ENCODE measurements at places on chromosomes 4 and X.
A peak's percentile ranks its signal among the peaks of the same experiment; 100 is the strongest.

GRCh38 chr4:85603437-85604336 is 128.7 kb downstream of the ARHGAP24 start:
- DNase-seq: no peak

- DNase-seq: no peak
These were observed 5.2 kb downstream of the CXCL1 start for GRCh38 chr4:73874386-73874785.

- peak; percentile 18 for DNase-seq
These were observed 89.1 kb downstream of the RAPGEF2 start for GRCh38 chr4:159191989-159192388.

- DNase-seq: no peak
These were observed at the start of gene IL13RA2 for GRCh38 chrX:115017455-115017854. Gene IL13RA2, minus strand, starts transcription at chrX:115017616. Its CDS starts 347 bp downstream, at chrX:115017269.

DNA sequence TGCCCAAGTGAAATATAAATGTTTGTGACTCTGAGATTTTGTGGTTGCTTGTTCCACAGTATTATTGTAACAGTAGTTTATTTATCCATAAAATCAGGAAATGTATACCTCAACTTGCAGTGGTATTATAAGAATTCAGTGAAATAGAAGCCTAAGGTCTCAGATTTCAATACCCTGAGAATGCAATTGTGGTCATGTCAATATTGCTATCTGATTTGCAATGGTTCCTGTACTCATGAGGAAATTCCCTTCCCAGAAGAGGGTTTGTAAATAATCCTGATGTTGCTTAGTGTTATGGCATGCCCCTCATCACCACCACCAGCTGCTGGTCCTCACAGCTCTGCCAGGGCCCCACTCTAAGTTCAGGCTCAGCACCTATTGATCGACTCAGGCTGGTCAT is 67.8 kb downstream of the SLC34A2 start:
- DNase-seq: no peak

- no peak for DNase-seq
These were observed 132.6 kb downstream of the FHDC1 start for GRCh38 chr4:153068751-153069150.

DNA sequence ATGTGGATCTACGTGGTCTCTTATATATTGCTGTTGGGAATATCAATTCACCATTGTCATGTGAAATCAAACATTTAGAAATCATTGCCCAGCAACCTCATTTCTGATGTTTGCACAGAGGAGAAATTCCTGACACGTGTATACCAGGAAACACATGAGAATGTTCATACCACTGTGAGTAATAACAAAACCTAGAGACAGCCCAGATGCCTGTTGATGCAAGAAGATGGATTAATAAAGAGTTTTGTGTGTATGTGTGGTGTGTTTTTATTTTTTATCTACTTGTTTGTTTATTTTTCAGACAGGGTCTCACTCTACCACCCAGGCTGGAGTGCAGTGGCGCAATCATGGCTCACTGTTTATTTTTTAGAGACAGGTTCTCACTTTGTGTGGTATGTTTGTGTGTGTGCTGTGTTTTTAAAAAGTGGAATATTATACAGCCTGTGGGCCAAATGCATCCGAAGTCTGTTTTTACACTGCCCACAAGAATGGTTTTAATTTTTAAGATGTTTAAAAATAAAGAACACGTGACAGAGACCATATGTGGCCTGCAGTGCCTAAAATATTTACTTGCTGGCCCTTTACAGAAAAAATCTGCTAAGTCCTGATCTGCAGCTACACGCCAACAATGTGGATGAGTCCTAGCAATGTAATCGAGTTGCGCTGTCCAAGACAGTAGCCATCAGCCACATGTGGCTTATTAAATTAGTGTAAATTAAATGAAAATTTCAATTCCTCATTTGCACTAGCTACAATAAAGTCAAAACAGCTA is 39.2 kb downstream of the TXLNG start:
- no peak for DNase-seq

- DNase-seq: no peak
These were observed 49.2 kb downstream of the STPG2 start for GRCh38 chr4:98094118-98094517.

- DNase-seq: no peak
These were observed 1.1 kb downstream of the FBXW7 start for GRCh38 chr4:152534541-152535359.

DNA sequence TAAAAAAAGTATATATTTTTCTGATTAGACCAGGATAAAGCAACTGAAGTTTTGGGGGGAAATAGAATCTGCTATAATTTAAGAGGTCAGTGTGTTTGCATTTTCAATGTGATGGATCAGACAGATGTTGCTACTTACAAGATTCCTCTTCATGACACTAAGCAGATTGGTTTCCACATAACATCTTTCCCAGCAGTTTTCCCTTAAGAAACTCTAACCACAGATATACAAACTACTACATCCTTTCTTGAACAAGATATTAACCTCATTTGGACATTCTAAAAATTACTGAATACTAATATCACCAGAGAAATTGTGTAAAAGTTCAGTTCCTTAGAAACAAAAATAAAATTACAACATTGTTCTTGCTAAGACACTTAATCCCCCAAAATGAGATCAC is 106.7 kb upstream of the GUCY1A1 start:
- no peak for DNase-seq

DNA sequence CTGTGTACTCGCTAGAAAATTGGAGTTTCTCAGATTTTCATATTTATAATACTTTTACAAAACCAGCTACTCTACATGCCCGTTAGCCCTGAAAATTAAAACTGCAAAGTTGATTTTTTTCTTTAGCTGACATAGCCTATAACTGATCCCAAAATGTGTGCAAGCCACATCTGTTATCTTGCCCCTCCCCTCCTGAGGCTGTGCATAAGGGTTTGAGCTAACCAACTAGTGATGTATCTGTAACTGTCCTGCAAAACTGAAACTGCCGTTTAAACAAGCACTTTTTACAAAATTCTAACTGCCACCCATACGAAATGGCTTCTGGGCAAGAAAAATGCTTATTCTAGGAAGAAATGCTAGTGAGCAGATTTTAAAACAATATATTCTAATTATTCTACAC is 59.1 kb downstream of the EDNRA start:
- no peak for DNase-seq

DNA sequence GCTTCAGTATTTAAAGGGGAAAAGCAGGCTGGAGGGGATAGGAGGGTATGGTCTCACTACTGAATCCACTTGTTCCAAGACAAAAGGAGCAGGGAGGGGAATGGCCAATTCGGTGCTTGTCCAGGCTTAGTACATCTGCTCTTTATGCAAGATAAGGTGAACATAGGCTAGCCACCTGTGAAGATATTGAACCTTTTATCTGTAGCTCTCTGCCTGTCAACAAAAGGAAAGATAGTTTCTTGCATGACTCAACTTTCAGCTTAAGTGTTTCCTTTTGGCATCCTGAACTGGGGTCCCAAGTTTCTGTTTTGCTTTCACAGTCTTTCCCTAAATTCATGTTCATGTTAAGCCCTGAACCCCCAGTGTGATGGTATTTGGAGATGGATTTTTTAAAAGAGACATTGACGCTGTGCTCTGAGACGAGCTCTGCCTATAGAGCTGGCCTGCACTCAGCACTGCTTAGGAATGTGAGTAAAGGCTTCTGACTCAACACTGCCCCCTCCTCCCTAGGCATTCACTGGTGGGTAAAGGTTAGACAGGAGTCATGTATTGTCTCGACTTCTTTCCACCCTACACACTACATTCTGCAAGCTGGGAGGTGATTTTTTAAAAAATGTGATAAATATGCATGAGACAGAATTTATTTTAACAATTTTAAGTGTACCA is 28.2 kb downstream of the FAM149A start:
- no peak for DNase-seq

GRCh38 chr4:121939690-121940089 is 12.2 kb downstream of the TRPC3 start:
- DNase-seq: no peak

- DNase-seq: no peak
These were observed 199.9 kb downstream of the CXXC4 start for GRCh38 chr4:104294811-104295210.

DNA sequence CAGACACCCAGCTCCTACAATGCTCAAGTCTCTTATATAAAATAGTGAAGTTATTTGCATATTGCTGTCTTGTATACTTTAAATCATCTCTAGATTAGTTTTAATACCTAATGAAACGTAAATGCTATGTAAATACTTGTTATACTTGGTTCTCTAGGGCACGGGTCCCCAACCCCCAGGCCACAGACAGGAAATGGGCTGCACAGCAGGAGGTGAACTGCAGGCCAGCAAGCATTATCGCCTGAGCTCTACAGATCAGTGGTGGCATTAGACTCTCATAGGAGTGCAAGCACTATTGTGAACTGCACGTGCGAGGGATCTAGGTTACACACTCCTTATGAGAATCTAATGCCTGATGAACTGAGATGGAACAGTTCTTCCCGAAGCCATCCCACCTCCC is 395.9 kb upstream of the EMCN start:
- no peak for DNase-seq

GRCh38 chr4:118968005-118968404 is 79.4 kb downstream of the SYNPO2 start:
- DNase-seq: no peak

DNA sequence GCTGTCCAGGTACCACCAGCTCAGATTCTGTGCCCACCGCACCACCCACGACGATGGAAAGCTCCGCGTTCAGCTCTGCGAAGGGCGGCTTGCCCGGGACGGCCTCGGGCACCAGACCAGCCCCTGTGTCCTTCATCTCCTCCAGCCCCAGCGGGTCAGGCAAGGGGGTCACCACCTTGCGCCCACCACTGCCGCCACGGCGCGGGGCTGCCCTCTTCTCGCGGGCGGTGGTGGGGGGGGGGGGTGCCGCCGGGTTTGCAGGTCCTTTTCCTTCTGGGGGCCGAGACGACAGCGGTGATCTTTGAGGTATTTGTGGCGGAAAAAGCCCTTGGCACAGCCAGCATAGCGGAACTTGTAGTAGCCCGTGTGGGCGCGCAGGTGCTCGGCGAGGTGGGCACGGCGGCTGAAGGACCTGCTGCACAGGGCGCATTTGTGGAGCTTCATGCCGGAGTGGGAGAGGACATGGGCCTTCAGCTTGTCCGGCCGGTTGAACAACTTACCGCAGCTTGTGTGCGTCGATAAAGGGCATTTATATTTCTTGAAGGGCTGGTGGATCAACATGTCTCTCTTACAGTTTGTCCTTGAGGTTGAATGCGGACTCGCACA is 50.9 kb downstream of the CFAP299 start:
- no peak for DNase-seq

GRCh38 chr4:153535772-153536513 is 69.8 kb downstream of the TMEM131L start:
- peak; percentile 28 for DNase-seq

DNA sequence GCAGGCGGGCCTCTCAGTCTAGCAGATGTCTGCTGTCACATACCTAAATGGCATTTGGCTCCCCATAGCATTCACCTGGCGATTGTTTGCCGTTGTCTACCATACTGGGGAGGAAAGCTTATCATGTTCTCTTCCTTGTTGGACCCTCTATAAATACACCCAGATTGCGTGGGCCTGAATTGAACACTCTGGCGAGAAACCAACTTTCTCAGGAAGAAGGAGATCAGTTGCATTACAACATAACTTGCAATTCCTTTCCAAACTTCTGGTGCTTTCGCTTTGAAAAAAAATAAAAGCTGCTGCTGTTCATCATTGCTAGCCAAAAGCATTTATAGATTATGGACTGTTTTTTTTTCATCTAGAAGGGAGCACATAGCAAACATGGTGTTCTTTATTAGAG is 230.0 kb upstream of the GPC4 start:
- no peak for DNase-seq
